ENCODE measurements at places on chromosomes 5 and 9. TPM values are rescaled to one million over a fixed set of nuclear protein-coding genes. Genes with fewer than 3 reads are reported as not detected.

DNA sequence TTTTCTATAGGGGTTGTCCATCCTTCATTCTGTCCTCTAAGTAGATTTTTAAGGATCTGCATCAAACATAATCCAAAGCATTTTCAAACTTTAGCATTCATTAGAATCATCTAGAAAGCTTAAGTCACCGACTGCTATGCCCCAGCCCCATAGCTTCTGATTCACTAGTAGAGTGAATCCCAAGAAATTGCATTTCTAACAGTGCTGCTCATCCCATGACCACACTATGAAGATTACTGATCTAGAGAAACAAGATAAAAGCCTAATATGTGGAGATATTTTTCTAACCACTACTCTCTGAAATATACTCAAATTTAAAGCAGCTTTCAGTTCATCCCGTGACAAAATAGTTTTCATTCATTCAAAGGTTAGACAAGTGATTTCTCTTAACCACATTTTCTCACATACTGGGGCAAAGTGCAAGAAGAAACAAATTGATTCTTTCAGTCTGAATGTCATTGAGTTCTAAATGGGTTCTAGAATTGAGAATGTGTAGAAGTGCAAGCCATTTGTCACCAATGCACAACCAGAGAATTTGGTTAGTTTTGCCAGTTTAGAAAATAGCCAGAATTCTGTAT lies 286.9 kb upstream of the CD180 start:
- H3K27ac ChIP-seq, result no peak overlapping the region
- DNase-seq, result no peak
- H3K36me3 ChIP-seq, result no peaks in the 10 kb centered on the region
- H3K4me1 ChIP-seq, result no peaks in the 10 kb centered on the region
- no peaks in the 10 kb centered on the region for H3K27me3 ChIP-seq

DNA sequence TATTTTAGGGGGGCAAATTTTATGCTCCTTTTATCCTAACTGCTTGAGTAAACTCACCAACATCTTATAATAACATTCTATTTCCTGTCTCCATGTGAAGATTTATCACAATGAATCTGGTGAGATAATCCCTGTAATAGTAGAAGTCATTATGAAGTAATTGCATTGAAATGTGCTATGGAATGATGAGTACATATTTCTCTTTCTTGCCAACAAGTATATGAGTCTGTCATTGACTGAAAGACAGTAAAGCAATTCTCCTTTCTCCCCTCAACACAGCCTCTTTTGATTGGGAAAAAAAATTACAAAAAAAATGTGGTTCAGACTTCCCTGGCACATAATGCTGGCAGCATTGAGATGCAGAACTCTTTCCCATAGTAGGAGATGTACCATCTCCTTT lies 459.2 kb upstream of the RGMB start:
- no peak overlapping the region for H3K4me3 ChIP-seq
- H3K27ac ChIP-seq, result peak overlapping the region; percentile 83
- DNase-seq, result peak; percentile 91
- no peaks in the 10 kb centered on the region for H3K27me3 ChIP-seq
- no peaks in the 10 kb centered on the region for H3K36me3 ChIP-seq

- DNase-seq, result no peak
- no peaks in the 10 kb centered on the region for H3K4me1 ChIP-seq
- no peak overlapping the region for H3K27ac ChIP-seq
- no peak overlapping the region for H3K4me3 ChIP-seq
These were observed 83.6 kb downstream of the ENC1 start for GRCh38 chr5:74556631-74557595.

- DNase-seq, result no peak
- H3K4me1 ChIP-seq, result peaks cover 64% of the 10 kb centered on the region
- H3K4me3 ChIP-seq, result peak overlapping the region; percentile 30
- no peaks in the 10 kb centered on the region for H3K36me3 ChIP-seq
- H3K27ac ChIP-seq, result peak overlapping the region; percentile 96
These were observed 664.8 kb upstream of the ZNF608 start for GRCh38 chr5:125411071-125411743.

DNA sequence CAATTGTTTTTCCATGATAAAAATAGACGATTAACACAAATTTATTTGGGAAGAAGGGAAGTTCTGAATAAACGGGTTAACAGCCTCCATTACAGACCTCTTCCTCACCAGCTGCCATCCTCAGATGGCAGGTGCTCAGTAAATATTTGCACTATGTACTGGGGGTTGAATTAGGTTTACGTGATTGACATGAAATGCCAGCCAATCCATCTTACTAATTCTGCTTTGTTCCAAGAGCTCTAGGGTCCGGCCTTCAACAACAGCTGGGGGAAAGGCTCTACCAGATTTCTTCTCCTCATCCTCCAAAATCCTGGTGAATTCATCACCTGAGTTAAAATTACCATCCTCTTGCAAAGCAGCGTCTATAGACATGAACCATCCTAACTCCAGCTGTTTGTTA lies 104.6 kb downstream of the MTX3 start:
- no peaks in the 10 kb centered on the region for H3K36me3 ChIP-seq
- DNase-seq, result no peak
- H3K27ac ChIP-seq, result no peak overlapping the region

- no peak overlapping the region for H3K27ac ChIP-seq
- peaks cover 6% of the 10 kb centered on the region for H3K27me3 ChIP-seq
- H3K36me3 ChIP-seq, result no peaks in the 10 kb centered on the region
- peak; percentile 49 for DNase-seq
- peak overlapping the region; percentile 72 for H3K4me3 ChIP-seq
These were observed 896 bp downstream of the EBF1 start for GRCh38 chr5:159098603-159099436.

DNA sequence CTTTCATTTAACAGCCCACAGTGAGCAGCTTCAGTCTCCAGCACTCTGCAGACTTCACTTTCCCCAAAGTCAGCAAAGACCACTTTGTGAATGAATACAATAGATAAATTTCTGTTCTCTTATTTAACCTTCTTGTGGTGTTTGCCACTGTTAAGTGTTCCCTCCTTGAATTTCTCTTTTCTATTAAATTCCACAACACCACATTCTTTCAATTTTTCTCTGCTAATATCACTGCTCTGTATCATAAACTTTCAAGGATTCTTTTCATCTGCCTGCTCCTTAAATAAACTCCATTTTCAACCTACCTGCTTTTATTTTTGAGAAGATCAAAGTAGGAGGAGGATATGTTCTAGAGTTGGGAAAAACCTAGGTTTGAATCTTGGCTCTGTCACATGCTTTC lies 739.5 kb upstream of the GRAMD2B start:
- H3K4me3 ChIP-seq, result no peak overlapping the region
- H3K27me3 ChIP-seq, result no peaks in the 10 kb centered on the region
- no peaks in the 10 kb centered on the region for H3K36me3 ChIP-seq

DNA sequence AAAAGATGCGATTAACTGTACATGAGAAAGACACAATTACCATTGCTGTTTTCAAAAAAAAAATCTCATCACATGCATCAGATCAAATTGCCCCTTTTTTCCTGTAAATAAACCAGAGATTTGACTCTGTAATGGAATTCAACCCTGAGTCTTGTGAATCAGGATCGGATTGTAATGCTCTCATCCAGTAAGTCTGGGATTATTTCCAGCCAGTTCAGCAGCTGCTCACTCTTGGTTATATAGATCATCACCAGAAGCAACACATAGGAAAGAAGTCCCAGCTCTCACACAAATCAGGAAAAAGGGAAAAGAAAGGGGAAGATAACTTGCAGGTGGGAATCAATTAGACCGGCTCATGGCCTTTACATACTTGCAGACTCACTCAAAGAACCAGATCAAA lies 97.8 kb upstream of the SPOCK1 start:
- H3K27me3 ChIP-seq, result peaks cover 32% of the 10 kb centered on the region
- no peak for DNase-seq
- no peak overlapping the region for H3K4me3 ChIP-seq

DNA sequence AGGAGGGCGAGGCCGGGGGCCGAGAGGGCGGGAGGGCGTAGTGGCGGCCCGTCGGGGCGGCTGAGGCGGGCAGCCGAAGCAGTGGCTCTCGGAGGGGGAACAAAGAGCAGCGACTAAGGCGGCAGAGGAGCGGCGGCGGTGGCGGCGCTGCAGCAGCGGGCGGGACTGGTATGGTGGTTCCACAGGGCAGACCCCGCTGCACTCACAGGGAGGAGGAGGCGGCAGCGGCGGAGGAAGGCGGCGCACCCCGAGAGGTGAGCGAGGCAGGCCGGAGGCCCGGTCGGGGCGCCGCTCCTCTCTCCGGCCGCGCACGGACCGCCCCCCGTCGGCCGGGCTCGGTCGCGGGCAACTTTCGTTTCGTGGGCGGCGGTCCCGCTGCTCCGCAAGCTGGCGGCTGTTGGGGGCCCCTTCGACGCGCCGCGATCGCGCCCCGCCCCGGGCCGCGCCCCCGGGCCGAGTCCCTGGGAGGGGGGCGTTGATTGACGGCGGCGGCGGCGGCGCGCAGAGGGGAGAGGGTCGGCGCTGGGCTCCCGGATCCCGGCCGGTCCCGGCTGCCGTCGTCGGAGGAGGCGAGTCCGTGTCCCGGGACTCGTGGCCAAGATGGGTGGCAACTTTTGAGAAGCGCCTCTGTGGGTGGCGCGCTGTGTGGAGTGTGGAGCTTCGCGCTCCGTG lies 467 bp downstream of the CNOT6 start:
- H3K27ac ChIP-seq, result peak overlapping the region; percentile 32
- H3K36me3 ChIP-seq, result peaks cover 5% of the 10 kb centered on the region
- no peaks in the 10 kb centered on the region for H3K27me3 ChIP-seq
- DNase-seq, result no peak
- peaks cover 22% of the 10 kb centered on the region for H3K4me1 ChIP-seq

Gene EDIL3
- 13.8 TPM for total RNA-seq

Gene MZB1
- total RNA-seq, result 0.22 TPM

Gene IL17B
- total RNA-seq, result not detected

Gene MYOT
- not detected for total RNA-seq

Gene PCA3
- not detected for total RNA-seq

Gene ARL14EPL
- total RNA-seq, result not detected

Gene GDF9
- total RNA-seq, result not detected

Gene OXCT1
- total RNA-seq, result 30.8 TPM

Gene ALDH1A1
- total RNA-seq, result not detected
